CD4-positive, alpha-beta T cell treated with Interleukin-15 for 4 hours (primary cell): ENCODE measurements at places on chromosomes 11 and 22.

- DNase-seq, result peak; percentile 69
These were observed 50.4 kb downstream of the FAM83F start for GRCh38 chr22:40044870-40045834.

- DNase-seq, result no peak
These were observed 18.3 kb downstream of the POLDIP3 start for GRCh38 chr22:42596336-42596735.

DNA sequence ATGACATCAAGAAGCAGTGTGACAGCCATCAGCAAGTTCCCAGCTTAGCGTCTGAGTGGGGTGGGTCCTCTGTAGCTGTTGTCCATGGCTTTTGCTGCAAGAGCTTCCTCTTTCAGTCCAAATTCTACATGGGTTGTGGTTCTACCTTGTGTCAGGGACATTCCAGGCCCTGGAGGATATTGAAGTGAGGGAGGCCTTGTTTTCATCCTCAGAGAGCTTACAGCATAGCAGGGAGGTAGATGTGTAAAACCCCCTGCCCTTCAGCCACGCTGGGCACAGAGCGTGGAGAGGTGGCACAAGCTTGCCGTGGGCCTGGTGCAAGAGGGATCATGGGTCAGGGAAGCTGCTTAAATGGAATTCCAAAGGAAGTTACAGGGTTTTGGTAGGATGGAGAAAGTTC lies 93.9 kb downstream of the GRIK4 start:
- DNase-seq, result no peak

GRCh38 chr11:119481021-119481666 lies 58.2 kb upstream of the THY1 start:
- DNase-seq, result peak; percentile 60

- peak; percentile 51 for DNase-seq
These were observed 80.8 kb downstream of the ZC3H12C start for GRCh38 chr11:110173811-110174644.

GRCh38 chr11:117334896-117335295 lies 7.2 kb downstream of the CEP164 start:
- DNase-seq, result no peak

DNA sequence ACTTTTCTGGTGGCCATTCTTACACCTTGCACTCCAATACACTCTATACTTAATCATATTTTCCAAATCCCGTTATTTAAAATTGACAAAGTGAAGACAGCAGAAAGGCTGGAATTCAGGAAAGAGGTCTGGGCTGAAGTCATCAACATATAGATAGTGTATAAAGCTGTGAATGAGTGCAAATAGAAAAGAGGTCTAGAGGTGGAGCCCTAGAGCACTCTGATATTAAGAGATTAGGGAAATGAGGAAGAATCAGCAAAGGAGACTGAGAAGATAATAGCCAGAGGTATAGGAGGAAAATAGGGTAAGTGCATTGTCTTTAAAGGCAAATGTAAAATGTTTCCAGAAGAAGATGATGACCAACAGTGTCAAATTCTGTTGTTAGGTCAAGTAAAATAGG lies 7.9 kb downstream of the CTR9 start:
- no peak for DNase-seq

DNA sequence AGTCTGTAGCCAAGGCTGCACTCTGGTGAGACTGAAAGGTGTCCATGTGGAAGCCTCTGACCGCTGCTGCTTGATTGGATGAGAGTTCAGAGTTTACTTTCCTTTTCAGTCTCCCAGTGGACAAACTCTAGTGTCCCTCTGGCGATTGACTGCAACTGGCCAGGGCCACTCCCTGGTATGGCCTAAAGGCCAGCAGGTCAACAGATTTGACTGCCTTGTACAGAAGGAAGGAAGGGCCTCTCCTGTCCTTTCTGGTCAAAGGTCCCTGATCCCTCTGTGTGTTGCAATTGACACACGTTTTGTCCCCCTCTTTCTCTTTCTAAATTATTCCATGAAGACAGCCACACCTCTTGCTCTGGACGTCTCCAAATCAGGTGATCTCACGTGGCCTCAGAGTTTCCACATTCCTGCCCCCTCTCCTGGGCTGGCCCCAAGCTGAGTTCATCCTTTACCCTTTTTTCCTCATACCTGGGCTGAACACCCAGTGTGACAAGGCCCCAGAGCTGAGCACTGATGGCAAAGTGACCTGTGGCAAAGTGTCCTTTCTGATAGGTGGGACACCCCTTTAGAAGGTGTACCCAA lies 18.7 kb upstream of the FBLN1 start:
- DNase-seq, result no peak

GRCh38 chr11:5276697-5277096 lies 7.0 kb upstream of the HBE1 start:
- no peak for DNase-seq

DNA sequence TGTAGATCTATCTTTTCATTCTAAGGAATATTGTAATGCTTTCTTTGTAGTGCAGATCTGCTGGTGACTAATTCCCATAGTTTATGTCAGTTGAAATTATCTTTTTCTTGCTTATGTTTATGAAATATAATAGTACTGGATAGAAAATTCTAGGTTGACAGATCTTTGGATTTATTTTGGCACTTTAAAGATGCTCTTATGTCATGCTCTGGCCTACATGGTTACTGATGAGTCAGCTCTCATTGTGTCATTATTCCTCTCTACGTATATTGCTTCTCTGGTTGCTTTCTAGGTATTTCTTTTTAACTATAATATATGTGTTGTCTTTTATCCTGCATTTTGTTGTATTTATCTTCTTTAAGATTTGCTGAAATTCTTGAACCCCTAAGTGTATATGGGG lies 955.5 kb upstream of the CHORDC1 start:
- DNase-seq, result no peak

GRCh38 chr11:66915046-66915832 lies 42.9 kb downstream of the PC start:
- DNase-seq, result no peak

GRCh38 chr11:56705784-56706396 lies 7.0 kb downstream of the OR9G1 start:
- DNase-seq, result no peak

DNA sequence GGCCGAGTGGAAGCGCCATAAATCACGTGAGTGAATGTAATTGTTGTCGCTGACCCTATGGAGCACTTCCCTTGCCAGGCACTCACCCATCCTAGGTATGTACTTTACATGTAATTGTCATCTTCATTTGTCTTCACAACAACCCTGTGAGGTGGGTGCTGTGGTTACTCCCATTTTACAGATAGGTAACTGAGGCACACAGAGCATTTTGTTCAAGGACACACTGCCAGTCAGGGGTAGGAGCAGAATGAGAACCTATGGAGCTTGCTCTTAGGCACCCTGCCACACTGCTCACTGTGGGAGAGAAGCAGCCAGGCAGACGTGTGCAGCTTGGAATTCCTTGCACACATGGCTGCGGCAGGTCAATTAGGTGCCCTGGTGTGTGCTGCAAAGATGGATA lies 785 bp upstream of the EFCAB6 start:
- DNase-seq, result no peak

DNA sequence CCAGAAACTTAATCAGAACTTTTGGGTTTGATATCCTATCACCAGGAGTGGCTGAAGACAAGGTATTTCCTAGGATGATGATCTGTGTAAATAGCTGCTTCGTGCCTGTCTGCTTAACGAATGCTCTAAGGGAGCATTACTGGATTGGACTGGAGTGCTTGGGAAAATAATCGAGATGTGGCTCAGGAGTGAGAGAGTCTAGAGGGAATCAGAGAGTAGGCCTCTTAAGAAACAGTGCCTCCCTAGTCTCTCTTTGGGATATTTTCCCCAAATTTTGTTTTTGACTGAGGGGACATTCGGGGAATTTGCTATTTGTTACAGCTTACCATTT lies 2.5 kb downstream of the MAML2 start:
- DNase-seq, result no peak

DNA sequence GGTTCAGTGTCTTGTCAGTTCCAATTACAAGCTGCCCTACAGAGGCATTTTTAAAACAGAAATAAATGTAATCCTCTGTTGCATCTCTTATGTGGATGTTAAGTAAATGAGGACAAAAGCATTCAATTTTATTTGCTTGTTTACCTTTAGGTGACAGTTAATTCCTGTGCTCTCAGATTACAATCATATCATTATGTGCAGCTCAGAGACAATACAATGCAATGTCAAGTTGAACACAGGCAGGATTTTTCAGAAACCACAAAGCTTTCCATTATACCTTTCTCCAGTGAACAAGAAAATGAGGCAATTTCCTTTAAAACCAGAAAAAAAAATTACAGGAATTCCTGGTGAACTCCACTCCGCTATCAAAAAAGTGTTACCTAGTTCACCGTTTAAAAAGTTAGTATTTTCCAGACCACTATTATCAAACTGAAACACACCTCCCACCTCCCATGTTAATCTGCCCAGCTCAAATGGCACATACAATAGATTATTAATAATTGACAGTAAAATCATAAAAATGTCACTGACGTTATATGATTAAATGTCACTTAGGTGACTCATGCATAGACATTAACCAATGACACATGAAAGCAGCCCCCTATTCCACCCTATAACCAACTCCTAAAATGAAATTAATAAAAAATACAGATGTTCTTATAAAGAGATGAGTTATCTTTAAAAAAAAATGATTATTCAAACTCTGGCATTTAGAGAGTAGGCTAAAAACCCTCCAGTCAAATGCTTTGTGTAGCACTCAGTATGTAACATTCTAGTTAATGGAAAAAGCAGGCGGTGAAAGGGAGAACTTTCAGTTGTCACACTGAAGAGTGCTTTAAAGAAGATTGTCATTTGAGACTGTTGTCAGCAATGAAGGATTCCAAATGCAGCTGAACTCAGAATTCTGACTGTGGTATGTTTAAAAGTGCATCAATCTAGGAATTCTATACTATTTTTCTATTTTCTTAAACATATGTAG lies 98.6 kb downstream of the MUC15 start:
- DNase-seq, result no peak

DNA sequence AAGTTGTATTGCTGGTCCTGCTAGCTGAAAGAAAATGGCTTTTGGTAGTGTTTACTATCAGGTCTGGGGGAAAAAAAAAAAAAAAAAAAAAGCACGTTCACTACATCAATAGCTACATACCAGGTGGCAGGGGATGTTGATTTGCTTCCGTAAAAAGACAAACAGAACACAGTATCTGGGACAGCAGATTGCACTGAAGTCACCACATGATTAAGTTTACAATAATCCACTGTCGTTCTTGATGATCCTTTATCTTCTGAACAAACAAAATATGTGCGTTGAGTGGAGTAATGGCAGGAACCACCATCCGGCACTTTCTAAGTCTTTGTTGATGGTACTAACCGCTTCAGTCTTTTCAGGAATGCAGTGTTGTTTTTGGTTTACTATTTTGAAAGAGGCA lies 48.7 kb downstream of the DDX6 start:
- DNase-seq, result no peak

GRCh38 chr22:39459681-39460080 lies 2.9 kb downstream of the MGAT3 start:
- no peak for DNase-seq

DNA sequence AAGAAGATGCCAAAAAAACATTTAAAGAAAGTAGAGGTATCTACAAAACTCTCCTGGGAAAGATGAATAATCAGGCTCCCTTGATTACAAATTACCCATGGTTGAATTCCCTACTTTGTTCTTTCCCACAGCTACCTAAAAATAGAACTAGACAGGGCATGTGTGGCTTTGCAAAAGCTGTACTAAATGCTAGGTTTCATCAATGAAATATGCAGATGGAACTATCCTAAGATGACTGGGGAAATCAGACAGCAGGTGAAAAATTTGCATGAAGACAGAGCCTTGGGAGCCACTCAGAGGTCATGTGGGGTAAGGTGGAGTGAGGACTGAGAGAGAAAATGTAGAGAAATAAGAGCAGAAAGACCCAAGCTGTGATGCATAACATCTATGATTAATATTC lies 14.7 kb downstream of the LAYN start:
- DNase-seq, result no peak

- DNase-seq, result no peak
These were observed 7.8 kb upstream of the DUSP18 start for GRCh38 chr22:30675436-30675835.

GRCh38 chr11:86660088-86660487 lies 12.3 kb downstream of the ME3 start:
- DNase-seq, result no peak

GRCh38 chr11:76801736-76802135 lies 18.6 kb downstream of the TSKU start:
- DNase-seq, result no peak

- peak; percentile 53 for DNase-seq
These were observed 36.3 kb downstream of the BCR start for GRCh38 chr22:23216461-23217170.
